ENCODE measurements at places on chromosomes 7 and 10.

GRCh38 chr7:127322832-127323493, 69.5 kb downstream of the ZNF800 start:
- DNase-seq: no peak

DNA sequence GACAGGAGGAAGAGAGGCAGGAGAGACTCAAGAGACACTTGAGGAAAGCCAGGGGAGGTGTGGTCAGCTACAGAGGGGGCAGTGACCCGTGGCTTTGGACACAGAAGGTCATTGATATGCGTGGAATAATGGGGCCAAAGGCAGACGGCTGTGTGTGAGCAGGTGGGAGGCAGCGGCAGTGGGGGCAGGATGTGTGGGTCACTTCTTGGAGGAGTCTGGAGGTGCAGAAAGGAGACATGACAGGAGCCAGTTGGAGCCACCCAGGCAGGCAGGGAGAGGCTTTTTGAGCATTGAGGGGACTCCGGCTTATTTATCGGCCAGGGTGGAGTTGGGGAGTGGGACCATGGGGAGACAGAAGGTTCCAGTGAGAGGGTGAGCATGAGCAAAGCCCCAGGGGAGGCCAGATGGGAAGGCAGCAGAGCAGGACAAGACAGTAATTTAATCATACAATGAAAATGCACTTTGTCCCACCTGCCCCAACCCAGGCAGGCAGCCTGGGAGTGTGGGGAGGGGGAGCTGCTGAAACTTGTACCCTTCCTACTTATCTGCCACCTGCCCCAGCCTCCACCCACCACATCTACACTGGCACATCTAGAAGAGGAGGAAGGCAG, 5.0 kb downstream of the LDB3 start:
- no peak for DNase-seq

DNA sequence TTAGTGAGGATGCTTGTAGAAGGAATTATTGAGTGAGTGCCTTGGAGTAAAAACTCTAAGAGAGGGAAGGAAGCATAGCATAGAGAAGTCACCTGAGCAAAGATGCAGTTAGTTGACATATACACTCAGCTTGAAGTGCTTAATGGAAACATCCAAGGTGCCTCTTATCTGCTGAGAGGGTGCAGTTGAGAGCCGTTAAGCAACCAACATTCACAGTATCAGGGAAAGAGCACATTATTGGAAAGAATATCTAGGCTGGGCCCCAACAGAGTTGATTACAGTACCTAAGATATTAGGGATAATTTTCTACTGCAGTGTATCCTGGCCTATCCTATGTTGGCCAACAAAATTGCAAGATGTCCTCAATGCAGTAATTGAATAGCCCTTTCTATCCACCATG, 302.0 kb downstream of the ETV1 start:
- no peak for DNase-seq

DNA sequence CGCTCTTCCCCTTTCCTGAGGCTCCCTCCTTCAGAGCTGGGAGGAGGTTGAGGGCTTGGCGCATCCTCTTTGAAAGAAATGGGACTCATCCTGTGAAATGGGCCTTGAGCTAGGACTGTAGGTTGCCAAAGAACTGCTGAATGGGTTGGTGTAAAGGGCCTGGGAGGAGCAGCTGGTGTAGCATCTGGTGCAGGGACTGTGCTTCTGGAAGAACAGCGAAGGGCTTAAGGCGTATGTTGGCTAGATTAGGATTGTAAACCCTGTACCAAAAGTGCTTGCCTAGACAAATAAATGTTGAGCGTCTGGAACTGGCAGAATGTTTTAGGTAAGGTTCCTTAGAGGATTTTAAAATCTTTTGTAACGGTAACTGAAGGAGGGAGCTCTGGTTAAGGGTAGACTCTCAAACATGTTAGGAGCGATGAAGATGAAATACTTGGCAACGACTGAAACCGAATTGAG, 563 bp downstream of the STAM start:
- DNase-seq: no peak

- DNase-seq: no peak
Observed at GRCh38 chr7:84157171-84157570, 37.4 kb downstream of the SEMA3A start.

DNA sequence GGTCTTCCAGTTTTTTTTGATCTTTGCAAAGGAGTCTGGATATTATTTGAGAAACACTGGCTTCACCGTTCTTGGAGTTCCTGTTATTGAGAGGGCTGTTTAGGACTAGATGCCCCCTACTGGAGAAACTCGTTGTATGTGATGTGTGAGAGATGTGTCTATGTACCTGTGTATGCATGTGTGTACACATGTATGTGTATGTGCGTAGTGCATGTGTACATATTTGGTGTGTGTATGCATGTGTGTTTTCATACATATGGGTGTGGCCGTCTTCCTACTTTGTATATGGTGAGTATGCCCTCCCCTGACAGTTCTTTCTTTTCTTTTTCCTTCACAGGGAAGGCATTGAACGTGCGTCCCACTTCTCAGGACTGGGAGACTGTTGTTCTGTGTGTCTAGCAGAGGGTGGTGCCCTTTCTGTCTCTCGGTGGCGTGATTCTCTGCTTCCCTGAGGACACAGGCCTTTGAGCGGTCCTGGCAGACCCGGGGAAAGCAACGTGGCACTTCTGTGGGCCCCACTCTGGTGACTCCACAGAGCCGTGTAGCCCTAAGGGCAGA, 3.0 kb upstream of the CALHM3 start:
- DNase-seq: peak; percentile 67

DNA sequence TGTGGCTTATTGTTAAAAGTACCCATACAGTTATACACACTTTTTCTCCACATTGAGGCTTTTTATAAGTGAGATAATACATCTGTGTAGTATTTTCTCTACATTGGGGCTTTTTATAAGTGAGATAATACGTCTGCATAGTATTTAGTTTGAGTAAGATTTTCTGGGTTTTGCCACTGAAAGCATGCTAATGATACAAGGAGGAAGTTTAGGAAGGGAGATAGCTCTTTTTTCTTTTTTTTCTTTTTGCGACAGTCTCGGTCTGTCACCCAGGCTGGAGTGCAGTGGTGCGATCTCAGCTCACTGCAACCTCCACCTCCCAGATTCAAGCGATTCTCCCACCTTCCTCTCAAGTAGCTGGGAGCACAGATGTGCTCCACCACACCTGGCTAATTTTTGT, 13.3 kb downstream of the FAM107B start:
- no peak for DNase-seq

Data from CD4-positive, alpha-beta memory T cell (primary cell).